ENCODE measurements at places on chromosomes 16 and 17.

DNA sequence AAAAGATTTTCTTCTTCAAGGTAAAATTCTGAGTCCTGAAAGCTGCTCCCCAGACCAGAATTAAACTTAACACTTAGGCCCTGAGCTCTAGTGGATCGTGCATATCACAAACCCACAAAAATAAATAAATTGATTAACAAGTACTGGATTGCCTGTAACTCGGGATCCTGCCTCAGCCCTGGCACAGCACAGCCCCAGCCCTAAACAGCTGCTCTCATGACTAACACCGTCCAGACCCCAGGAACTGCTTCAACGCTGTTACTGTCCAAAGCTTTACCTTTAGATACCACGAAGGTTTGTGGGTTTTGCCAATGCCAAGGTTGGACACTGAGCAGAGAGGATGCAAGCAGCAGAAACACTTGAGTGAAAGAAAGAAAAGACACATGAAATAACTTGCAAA lies 172.5 kb downstream of the COPRS start:
- no peak for DNase-seq

DNA sequence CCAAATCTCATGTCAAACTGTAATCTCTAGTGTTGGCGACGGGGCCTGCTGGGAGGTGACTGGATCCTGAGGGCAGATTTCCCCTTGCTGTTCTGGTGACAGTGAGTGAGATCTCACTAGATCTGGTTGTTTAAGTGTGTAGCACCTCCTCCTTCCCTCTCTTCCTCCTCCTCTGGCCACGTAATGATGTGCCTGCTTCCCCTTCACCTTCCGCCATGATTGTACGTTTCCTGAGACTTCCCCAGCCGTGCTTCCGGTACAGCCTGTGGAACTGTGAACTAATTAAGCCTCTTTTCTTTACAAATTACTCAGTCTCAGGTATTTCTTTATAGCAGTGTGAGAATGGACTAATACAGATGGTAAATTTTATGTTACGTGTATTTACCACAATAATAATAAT lies 49.2 kb downstream of the METTL16 start:
- no peak for DNase-seq

DNA sequence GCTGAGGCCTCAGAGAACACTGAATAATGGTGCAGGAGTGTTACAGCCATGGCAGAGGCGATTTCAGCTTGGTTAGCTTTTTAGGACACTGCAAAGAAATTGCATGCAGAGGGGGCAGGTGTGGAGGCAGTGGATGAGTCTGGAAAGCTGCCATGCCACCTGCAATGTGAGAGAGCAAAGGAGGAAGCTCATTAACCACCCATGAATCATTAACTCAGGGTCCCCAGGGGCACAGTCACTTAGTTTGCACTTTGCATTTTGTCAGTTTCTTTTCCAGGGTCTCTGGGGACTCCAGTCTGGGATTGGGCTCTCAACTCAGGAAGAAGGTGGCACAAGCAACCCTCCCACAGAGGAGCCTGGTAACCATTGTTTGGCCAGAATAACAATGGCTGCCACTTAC lies 132.9 kb downstream of the USP31 start:
- DNase-seq, result no peak

DNA sequence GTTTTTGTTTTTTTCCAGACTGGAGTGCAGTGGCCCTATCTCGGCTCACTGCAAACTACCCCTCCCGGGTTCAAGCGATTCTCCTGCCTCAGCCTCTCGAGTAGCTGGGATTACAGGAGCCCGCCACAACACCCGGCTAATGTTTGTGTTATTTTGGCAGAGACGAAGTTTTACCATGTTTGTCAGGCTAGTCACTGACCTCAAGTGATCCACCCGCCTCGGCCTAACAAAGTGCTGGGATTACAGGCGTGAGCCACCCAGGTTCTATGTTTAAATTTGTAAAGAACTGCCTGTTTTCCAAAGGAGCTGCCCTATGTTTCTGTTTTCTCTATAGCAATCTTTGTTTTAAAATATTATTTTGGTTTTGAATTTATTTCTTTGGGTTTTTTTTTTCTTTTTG lies 13.8 kb upstream of the C16orf87 start:
- no peak for DNase-seq

DNA sequence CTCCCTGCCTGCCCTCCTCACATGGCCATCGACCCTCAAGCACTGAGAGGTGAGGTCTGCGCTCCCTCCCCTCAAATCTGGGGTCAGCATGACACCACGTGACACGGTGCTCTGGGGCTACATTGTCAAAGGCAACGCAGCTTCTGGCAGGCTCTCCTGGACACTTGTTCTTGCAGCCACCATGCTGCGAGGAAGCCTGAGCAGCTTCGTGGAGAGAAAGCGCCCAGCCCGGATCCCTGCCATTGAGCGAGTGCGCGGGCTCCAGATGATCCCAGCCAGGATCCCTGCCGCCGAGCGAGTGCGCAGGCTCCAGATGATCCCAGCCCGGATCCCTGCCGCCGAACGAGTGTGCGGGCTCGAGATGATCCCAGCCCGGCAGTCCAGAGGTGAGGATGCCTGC lies 70.9 kb upstream of the METRNL start:
- no peak for DNase-seq

GRCh38 chr17:27283060-27283459 lies 10.9 kb upstream of the WSB1 start:
- no peak for DNase-seq

- DNase-seq, result no peak
Observed at GRCh38 chr17:42112552-42113176, at the start of gene DHX58. DHX58 (minus strand) TSS chr17:42112714; CDS start chr17:42111892, 822 bp downstream.

DNA sequence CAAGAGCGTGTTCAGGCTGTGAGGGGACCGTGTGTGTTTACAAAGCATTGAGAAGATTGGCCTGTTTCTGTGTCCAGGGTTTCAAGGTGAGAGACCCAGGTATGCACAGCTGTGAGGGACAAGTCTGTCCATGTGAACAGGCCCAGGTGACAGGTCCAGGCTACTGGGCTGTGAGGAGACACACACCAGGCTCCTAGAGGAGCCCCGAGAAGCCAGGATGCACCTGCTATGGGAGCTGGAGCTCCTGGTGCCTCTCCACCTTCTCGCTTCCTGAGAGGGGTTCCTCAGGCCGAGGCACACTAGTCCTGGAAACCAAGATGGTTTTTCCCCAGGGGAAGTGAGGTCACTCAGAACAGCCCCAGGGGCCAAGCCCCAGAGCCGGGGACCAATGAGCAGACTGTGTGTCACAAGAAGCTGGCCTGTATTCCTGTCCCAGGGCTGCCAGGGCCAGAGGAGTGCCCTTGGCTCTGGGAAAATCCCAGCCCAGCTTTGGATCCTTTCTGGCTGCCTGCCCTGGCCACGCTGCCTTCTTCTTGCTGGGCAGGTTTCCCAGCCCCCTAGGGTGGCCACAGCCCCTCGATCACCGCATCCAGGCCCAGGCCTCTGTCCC lies 153.4 kb upstream of the PLCG2 start:
- DNase-seq, result no peak

DNA sequence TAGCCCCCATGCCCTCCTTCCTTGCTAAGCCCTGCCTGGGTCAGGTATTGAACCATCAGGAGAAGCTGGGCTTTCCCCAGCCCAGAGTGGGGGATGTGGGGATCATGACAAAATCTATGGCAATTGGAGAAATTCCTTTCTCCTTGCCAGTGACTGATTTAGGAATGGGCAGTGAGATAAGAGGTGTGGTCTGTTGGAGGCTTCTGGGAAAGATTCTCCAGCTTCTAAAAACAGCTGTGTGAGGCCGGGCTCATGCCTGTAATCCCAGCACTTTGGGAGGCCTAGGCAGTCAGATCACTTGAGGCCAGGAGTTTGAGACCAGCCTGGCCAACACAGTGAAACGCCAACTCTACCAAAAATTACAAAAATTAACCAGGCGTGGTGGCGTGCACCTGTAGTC lies 69.1 kb downstream of the SRCIN1 start:
- DNase-seq, result no peak

- DNase-seq, result no peak
Observed at GRCh38 chr17:61354895-61355874, 44.5 kb upstream of the TBX2 start.

- DNase-seq, result no peak
Observed at GRCh38 chr16:57354311-57354710, 4.3 kb upstream of the CCL22 start.

GRCh38 chr16:28877655-28878000 lies 660 bp upstream of the ATP2A1 start:
- no peak for DNase-seq

DNA sequence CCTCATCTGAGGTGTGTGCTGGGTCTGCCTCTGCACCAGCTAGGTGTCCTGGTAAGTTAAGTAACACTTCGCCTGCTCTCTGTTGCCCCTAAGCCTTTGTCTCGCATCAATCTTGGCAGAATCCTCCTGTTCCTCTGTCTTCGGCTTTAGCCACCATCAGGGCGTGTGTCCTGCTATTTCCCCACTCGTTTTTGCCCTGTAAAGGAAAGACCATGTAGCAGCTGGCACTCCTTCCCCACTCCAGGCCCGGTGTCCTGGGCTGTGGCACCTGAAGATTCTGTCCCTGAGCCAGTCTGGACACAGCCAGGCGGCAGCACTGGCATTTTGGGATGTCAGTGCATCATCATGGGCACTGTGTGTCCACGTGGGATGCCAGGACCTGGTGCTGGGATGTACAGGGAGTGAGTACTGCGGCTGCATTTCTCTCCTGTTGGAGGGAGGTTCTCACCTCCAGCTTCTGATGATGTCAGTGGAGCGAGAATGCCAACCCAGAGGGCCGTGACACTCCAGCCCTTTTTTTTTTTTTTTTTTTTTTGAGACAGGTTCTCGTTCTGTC lies 26.2 kb upstream of the FOXK2 start:
- no peak for DNase-seq

DNA sequence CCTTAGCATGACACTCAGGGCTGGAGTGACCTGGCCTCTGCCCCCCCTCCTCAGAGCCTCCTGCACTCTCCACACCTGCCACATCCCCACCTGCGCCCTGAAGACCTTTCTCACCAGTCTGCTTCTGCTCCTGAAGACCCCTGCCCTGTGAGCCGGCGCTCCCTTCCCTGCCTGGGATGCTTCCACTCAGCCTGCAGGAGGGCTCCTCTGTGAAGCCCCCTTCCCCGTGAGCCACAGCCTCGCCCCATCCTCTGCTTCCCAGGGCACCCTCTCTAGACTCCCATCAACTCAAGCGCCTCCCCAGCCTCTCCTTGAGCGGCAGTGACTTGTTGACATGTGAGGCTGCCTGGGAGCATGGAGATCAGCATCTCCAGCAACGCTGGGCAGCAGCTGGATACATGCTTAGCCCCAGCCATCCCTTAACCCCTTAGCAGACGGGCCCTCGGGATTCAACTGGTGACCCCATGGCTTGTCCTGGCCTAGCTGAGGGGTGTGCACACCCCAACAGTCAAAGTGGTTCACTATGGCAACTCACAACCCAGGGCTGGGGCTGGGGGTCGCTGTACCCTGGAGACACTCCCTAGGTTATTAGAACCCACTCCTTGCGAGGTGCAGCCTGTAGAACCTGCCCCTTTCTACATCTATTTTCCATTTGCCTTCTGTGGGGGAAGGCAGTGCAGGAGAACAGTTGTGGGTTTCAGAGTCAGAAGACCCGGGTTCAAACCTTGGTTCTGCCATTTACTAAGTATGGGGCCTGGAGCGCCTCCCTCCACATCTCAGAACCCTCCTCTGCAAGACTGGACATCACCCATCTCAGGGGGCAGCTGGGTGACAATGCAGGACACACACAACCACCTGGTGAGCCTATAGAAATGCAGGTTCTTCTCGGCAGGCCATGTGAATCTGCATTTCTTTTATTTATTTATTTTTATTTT lies 21.5 kb downstream of the TMEM235 start:
- DNase-seq, result no peak

GRCh38 chr17:76542566-76542971 lies 2.7 kb downstream of the PRCD start:
- DNase-seq, result no peak

GRCh38 chr17:521183-521525 lies 168.5 kb upstream of the RPH3AL start:
- DNase-seq, result no peak
